GM23338 (cell line): ENCODE measurements at places on chromosomes 5 and 9. TPM values are rescaled to one million over a fixed set of nuclear protein-coding genes. Genes with fewer than 3 reads are reported as not detected.

RLN2 gene
- 9.5 and 10.6 TPM in 2 replicates for polyA plus RNA-seq

FOXD1 gene
- 0.23 TPM in 1 of 2 replicates, not detected in the other for polyA plus RNA-seq

ANGPTL2 gene
- polyA plus RNA-seq = 2.9 and 3.1 TPM in 2 replicates

BTNL8 gene
- 0.23 TPM in 1 of 2 replicates, not detected in the other for polyA plus RNA-seq

SOHLH1 gene
- polyA plus RNA-seq = not detected in 2 replicates

PCDHGA3 gene
- 0.28 and 0.63 TPM in 2 replicates for polyA plus RNA-seq

TEX48 gene
- not detected in 2 replicates for polyA plus RNA-seq

ADAMTS19 gene
- polyA plus RNA-seq = 5.9 and 6.0 TPM in 2 replicates

ST6GALNAC6 gene
- polyA plus RNA-seq = 20.7 and 21.5 TPM in 2 replicates

OTP gene
- polyA plus RNA-seq = not detected in 2 replicates

SPZ1 gene
- polyA plus RNA-seq = not detected in 2 replicates

PCDHB2 gene
- polyA plus RNA-seq = 7.1 and 9.3 TPM in 2 replicates

NTNG2 gene
- polyA plus RNA-seq = 0.42 and 0.99 TPM in 2 replicates

AGXT2 gene
- not detected in 2 replicates for polyA plus RNA-seq

MZB1 gene
- polyA plus RNA-seq = 0.52 and 0.71 TPM in 2 replicates

GABRG2 gene
- 3.1 and 5.3 TPM in 2 replicates for polyA plus RNA-seq

ZBED3 gene
- 4.2 and 6.4 TPM in 2 replicates for polyA plus RNA-seq

SPINK7 gene
- not detected in 2 replicates for polyA plus RNA-seq

ANKRD18B gene
- polyA plus RNA-seq = 9.2 and 12.4 TPM in 2 replicates

ECSCR gene
- polyA plus RNA-seq = 2.5 and 2.6 TPM in 2 replicates

LCN2 gene
- polyA plus RNA-seq = 2.0 and 2.7 TPM in 2 replicates

FCHSD1 gene
- polyA plus RNA-seq = 17.9 and 24.7 TPM in 2 replicates

LRRC19 gene
- polyA plus RNA-seq = 0.59 and 0.71 TPM in 2 replicates

MYO10 gene
- 276 TPM in 2 replicates for polyA plus RNA-seq

SPAAR gene
- polyA plus RNA-seq = 0.17 TPM in 1 of 2 replicates, not detected in the other

PITX1 gene
- not detected in 2 replicates for polyA plus RNA-seq

FOXD4L5 gene
- not detected in 2 replicates for polyA plus RNA-seq

CAMSAP1 gene
- 6.9 and 8.2 TPM in 2 replicates for polyA plus RNA-seq

PCA3 gene
- polyA plus RNA-seq = 0.57 and 0.76 TPM in 2 replicates

OR2K2 gene
- polyA plus RNA-seq = not detected in 2 replicates

CLIC3 gene
- polyA plus RNA-seq = 0.53 and 0.57 TPM in 2 replicates

SMC2 gene
- polyA plus RNA-seq = 103 and 123 TPM in 2 replicates

BHMT2 gene
- polyA plus RNA-seq = 1.1 and 1.9 TPM in 2 replicates

CCDC152 gene
- 75.9 and 76.8 TPM in 2 replicates for polyA plus RNA-seq

MLANA gene
- 0.38 TPM in 1 of 2 replicates, not detected in the other for polyA plus RNA-seq

SLC6A19 gene
- polyA plus RNA-seq = not detected in 2 replicates

SH2D3C gene
- polyA plus RNA-seq = 4.2 and 4.4 TPM in 2 replicates

CNTFR gene
- polyA plus RNA-seq = 0.59 and 0.73 TPM in 2 replicates

C5orf52 gene
- not detected in 2 replicates for polyA plus RNA-seq

OR13D1 gene
- polyA plus RNA-seq = not detected in 2 replicates

F2RL1 gene
- 15.3 and 16.2 TPM in 2 replicates for polyA plus RNA-seq

NR2F1 gene
- polyA plus RNA-seq = not detected in 2 replicates

ADGRD2 gene
- polyA plus RNA-seq = 0.78 and 0.89 TPM in 2 replicates

SNAPC3 gene
- polyA plus RNA-seq = 15.6 and 20.9 TPM in 2 replicates

TUBB4B gene
- polyA plus RNA-seq = 389 and 408 TPM in 2 replicates

AMBP gene
- 1.6 and 2.0 TPM in 2 replicates for polyA plus RNA-seq

ARAP3 gene
- 18.4 and 21.5 TPM in 2 replicates for polyA plus RNA-seq
